AG09319 (cell line): ENCODE measurements at places on chromosomes 2 and 18.

- no peak for DNase-seq
Measured at GRCh38 chr2:207164006-207164831, 1.5 kb downstream of the KLF7 start.

- no peak for DNase-seq
Measured at GRCh38 chr2:7017671-7018281, 100.6 kb downstream of the RNF144A start.

- DNase-seq = no peak
Measured at GRCh38 chr18:34590503-34590902, 119.6 kb upstream of the DTNA start.

- no peak for DNase-seq
Measured at GRCh38 chr18:48109961-48110493, 179.6 kb upstream of the SMAD2 start.

- no peak for DNase-seq
Measured at GRCh38 chr2:105795575-105795934, 50.8 kb downstream of the NCK2 start.

GRCh38 chr2:46134531-46135227, 162.5 kb upstream of the EPAS1 start:
- DNase-seq = no peak

- no peak for DNase-seq
Measured at GRCh38 chr2:105604938-105605337, 139.8 kb upstream of the NCK2 start.

GRCh38 chr2:230097841-230098240, 29.1 kb upstream of the SLC16A14 start:
- no peak for DNase-seq

DNA sequence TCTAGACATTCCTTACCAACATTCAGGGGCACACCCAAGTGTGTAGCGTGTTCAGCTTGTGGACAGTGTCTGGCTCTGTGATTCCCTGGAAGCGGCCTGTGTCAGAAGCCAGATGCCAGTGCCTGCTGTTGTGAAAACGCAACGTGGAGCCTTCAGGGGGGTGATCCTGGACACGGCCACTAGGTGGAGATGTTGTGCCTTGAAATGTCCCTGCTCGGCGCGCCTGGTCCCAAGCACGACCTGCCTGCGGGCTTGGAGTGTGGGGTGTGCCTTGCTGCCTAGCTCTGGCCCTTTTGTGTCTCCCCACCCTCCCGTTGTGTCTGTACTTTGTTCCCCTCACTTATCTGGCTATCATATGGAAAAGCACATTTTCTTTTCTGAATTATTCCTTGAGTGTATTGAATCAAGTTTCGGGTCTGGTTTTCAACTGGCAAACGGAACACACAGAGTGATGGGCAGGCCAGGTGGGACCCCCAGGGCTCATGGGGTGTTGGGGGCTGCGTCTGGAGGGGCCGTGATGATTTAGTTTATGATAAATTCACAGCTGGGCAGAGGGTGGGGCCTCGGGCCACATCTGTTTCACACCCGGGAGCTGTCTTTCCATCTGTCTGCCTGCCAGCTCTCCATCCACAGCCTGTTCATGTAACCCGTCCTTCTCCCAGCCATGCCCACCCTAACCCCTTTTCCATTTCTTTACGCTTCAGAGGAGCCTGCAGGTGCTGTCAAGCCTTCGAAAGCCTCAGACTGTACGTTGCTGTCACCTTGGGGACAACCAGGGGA, 95.5 kb downstream of the DYSF start:
- DNase-seq = peak; percentile 20

- no peak for DNase-seq
Measured at GRCh38 chr2:98747888-98748287, 17.0 kb upstream of the MGAT4A start.

- DNase-seq = no peak
Measured at GRCh38 chr2:150142561-150142960, 344.9 kb downstream of the RND3 start.

DNA sequence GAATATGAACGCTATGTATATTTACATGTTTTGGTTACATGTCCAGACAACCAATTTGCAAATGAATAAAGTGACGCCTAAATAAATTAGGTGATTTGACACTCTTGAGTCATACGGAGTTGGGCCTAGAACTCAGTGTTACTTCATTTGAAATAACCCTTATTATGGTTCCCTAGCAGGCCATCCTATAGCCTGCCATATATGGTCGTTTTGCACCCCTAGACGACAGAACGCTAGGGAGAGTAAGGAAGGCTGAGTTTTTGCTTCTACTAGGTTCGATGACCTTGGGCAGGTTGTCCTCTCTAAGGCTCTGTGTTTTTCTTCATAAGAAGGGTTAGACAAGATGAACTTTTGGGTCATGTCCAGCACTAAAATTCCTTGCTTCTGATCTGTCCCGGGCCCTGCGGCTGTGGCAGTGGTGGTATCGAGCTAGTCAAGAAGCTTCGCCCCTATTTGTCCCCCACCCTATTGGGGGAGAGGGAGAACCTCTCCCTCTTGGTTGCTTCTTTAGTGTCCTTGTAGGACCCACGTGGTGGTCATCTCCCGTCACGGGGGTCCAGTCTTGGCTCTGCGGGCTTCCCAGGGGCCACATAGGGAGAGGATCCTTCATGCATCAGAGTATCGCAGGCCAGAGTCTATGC, 574 bp upstream of the EML4 start:
- no peak for DNase-seq

DNA sequence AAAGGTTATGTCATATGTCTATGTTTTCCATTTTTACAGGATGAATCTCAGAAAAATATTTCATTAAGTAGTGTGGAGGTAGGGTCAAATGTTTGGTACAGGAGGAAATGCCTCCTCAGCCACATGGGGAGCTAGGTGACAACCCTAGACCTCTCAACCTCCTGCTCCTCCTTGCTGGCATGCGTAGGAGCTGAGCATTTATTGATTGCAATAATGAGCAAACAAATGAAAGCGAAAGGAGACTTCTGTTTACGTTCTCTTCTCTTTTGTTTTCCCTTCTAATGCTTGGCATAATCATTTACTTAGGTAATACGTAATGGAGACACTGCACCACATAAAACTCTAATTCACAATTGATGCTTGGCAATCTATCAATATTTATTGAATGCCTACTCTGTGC, 95.1 kb upstream of the CCBE1 start:
- no peak for DNase-seq

GRCh38 chr2:216671081-216671411, 24.3 kb downstream of the IGFBP5 start:
- DNase-seq = no peak

DNA sequence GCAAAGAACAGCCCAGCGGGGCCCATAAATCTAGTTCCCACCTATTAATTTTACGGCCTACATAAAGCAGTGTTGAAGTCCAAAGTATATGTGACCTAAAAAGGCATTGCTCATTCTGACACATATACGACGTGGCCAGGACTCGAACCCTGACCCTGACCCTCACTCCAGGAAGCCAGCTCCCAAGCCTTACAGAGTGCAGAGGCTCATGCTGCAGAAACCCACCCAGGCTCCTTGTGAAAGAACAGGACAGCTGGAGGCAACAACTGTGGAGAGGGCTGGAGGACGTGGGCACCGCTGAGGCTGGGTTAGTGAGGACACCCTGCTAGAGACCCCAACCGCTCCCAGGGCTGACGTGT, 221.6 kb downstream of the CYP26B1 start:
- no peak for DNase-seq
